ENCODE measurements at places on chromosomes 4 and X.

DNA sequence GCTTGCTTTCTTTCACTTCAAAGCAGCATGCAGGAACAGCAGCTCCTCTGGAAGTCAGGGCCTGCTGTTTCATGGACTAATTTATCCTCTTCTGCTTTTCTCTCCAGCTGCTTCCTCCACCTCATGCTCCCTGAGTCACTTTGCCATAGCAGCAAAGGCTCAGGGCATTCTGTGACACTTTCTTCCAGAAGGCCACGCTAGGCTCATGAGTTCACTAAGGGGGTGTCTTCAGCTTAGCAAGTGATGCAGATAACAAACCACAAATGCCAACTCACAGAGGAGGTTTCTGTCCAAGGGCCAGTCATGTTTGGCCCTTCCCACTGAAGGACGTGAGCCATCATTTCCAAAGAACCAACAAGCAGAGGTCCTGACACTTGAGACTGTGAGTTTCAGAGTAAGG lies 200.2 kb downstream of the ADGRA3 start:
- DNase-seq = no peak

GRCh38 chrX:73977542-73978169 lies 326.3 kb upstream of the ZCCHC13 start:
- DNase-seq = no peak

GRCh38 chr4:176309772-176310171 lies 10.0 kb upstream of the SPCS3 start:
- DNase-seq = no peak

DNA sequence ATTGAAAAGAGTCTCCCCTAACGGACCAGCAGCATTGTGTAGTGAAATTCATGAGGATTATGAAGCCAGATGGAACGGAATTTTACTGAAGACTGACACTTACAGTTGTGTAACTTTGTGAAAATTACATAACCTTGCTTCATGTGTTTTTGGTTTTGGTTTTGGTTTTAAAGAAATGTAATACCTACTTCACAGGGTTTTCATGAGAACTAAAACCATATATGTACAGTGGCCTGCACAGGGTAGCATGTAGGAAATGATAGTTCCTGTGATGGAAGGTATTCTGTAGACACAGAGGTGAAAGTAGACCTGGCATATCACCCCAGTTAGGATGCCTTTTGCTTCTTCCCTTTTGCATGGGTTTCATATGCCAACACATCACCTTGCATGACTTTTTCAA lies 247.0 kb downstream of the BANK1 start:
- DNase-seq = no peak

GRCh38 chr4:25430630-25431029 lies 53.6 kb downstream of the ANAPC4 start:
- DNase-seq = no peak

- DNase-seq = no peak
Observed at GRCh38 chr4:159366966-159367780, 264.3 kb downstream of the RAPGEF2 start.

GRCh38 chr4:151417164-151417571 lies 8.2 kb downstream of the FHIP1A start:
- no peak for DNase-seq

GRCh38 chr4:147639388-147639787 lies 22.2 kb downstream of the TMEM184C start:
- no peak for DNase-seq

GRCh38 chr4:10875144-10875799 lies 190.7 kb upstream of the CLNK start:
- no peak for DNase-seq

GRCh38 chrX:102712981-102713625 lies 855 bp downstream of the GPRASP2 start:
- no peak for DNase-seq

DNA sequence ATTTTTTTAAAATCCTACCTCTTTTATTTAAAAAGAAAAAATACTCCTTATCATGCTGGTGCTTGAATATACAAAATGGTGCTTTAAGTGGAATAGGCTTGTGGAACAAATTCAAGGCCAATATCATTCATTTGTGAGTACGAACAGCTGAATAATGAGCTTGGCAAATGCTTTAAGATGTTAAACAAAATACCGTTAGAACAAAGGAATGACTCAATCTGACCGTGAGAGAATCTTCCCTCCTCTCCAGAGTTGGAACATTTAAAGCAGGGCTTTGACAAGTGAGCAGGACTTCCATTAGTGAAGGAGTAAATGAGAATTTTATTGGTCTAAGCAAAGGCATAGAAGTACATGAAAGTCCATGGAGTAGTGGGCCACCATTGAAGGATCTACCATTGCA lies 74.5 kb downstream of the DCLK2 start:
- DNase-seq = no peak

GRCh38 chrX:48936429-48937053 lies 17.7 kb upstream of the PIM2 start:
- DNase-seq = no peak

DNA sequence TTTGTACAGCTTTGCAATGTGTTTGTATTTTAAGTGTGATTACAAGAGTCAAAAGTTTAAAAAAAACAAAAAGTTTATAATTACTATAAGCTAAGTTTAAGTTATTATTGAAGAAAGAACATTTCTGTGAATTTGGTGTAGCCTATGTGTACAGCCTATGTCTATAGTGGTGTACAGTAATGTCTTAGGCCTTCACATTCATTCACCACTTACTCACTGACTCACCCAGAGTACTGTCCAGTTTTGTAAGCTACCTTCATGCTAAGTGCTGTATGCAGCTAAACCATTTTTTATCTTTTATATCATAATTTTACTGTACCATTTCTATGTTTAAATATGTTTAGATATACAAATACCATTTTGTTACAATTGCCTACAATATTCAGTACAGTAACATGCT lies 182.3 kb downstream of the RPA4 start:
- DNase-seq = no peak

GRCh38 chrX:68703369-68703768 lies 55.9 kb downstream of the STARD8 start:
- no peak for DNase-seq

GRCh38 chr4:82957045-82957444 lies 53.6 kb downstream of the LIN54 start:
- no peak for DNase-seq

GRCh38 chrX:10781847-10782530 lies 161.6 kb upstream of the MID1 start:
- no peak for DNase-seq

- DNase-seq = no peak
Observed at GRCh38 chr4:65521666-65522065, 148.6 kb downstream of the EPHA5 start.

GRCh38 chr4:17528551-17529165 lies 13.7 kb downstream of the CLRN2 start:
- no peak for DNase-seq

DNA sequence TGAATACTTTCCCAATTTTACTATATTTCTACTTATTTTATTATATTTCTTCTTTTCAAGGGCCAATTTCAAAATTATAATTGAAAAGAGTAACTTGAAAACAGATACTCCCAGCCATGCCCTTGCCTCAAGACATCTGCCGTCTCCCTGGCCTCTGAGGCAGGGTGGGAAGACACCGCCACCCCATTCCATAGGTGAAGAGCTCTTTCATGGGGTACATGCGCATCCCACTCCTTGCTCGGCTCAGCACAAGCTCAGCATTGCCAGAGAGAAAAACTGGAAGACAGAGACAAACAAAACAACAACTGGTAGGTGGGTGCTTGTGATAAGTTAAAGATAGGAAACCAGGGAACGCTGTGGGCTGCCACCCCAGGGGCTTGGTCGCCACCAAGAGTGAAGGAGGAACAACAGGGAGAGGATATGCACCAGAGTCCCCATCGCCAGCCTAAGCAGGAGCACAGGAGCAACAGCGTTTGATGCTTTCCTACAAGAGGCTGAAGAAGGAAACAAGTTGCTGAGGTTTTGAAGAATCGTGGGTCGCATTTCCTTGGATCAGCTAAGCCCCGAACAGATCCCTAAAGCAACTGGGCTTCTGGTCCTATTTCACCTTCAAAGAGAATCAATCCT lies 11.3 kb downstream of the TMEM154 start:
- DNase-seq = no peak

DNA sequence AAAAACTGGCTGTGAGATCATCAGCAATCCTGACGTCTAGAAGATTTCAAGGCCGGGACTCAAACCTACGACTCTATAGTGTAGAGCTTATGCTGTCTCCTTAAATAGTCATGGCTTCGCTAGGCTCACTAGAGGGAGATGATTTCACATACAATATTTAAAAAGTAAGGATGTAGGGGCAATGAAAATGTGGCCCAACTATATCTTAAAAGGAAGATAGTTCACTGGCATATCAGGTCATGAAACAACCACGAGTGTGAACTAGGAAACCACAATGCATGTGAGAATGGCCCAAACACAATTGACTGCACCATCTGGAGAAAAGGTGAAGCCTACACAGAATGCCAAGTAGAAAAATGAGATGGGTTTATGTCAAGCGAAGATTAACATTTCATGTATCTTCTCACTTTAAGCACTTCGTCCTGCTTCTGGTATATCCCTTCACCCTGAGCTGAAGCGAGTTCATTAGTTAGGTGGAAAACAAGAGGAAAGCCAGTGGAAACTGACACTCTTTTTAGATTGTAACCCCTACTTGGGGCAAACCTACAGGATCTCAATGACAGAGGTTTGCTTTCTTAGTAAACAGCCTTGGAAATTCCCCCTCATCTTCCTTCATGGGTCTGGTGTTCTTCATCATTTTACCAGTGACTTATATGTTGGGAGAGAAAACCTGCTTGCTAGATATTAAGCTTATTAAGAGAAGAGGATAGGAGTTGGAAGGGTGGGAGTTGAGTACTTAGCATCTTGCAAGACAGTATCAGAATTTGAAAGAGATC lies 17.4 kb downstream of the FAM9C start:
- peak; percentile 30 for DNase-seq

DNA sequence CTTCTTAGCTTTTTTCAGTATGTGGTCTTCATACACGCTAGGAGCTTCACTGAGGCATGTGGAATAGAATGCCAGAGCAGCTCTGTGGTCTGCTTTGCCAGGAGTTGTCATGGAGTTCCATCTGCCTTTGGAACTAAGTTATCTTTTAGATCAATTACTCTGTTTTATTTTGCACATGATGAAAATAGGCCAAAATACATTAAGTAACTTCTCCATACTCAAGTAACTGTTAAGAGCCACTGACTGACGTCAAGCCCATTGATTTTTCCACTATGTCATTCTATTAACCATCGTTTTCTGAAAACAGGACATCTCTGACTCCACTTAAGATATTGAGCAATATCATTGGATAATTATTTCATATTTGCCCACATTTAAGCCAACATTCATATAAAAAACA lies 415.1 kb upstream of the MAD2L1 start:
- no peak for DNase-seq

- DNase-seq = peak; percentile 7
Observed at GRCh38 chr4:102759831-102760644, 730 bp downstream of the MANBA start.

DNA sequence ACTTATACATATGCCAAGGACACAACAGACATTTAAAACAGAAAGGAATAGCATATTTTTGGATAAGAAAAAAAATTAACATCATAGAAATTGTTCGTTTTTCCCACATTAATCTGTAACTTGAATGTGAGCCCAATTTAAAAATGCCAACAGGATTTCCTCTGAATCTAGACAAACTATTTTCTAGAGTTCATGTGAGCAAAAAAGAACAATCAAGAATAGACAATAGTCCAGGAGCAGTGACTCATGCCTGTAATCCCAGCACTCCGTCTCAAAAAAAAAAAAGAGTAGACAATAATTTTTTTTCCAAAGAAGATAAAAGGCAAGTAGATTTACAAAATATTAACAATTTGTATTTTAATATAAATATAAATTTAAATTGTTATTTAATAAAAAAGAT lies 73.7 kb upstream of the DUSP21 start:
- DNase-seq = no peak

- no peak for DNase-seq
Observed at GRCh38 chr4:13169731-13170525, 314.2 kb downstream of the RAB28 start.

DNA sequence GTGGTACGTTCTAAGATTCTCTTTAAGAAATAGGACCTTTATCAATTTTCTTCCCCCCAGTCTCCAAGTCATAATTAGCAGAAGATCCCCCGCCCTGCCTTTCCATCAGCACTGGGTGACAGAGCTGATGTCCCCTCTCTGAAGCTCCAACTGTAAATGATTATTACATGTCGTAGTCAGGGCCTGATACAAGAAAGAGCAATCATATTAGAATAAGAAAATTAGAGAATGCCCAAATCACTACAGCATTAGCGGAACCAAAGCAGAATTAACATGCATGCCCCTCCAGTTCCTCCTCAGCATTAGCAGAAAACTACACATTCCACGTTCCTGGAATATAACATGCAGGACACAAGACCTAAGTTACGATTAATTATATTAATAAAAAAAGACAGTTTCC lies 717 bp downstream of the GPM6B start:
- DNase-seq = no peak

DNA sequence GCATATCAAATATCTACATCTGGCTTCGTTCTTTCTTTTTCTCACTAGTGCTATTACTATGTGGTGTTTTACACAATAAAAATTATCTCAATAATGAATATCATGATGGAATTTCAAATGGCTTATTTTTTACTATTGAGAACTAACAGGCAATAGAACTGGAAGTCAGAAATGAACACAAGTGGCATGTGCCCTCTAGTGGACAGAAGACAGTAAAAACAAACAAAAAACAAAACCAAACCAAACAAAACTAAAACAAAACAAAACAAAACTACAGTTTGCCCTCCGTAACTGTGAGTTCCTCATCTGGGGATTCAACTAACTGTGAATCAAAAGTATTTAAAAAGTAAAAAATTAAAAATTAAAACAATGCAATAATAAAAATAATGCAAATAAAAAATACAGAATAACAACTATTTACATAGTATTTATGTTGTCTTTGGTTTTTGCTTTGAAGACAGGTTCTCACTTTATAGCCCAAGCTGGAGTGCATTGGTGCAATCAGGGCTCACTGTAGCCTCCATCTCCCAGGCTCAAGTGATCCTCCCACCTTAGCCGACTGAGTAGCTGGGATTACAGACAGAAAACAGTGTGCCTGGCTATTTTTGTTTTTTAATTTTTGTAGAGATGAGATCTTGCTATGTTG lies 195.6 kb upstream of the TACR3 start:
- DNase-seq = no peak

Data from DND-41 (cell line).